ENCODE measurements at places on chromosomes 16 and 17.

DNA sequence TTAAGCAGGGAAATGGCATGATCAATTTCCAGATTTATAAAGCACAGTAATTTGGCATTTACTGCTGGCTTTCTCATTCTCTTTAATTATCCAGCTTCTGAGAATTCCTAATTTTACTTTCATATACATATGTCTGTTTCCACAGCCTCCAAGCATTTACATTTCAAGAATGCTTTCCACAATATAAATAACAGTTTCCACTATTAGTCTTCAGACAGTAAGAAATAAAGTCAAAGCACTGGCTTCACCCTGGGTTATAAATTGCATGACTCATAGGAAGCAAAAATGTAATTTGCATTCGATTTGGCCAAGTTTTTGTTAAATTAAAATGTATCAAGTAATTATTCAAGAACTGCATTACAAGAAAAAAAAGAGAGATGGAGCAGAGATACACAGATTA lies 53.5 kb downstream of the MPHOSPH6 start:
- no peak for DNase-seq

- peak; percentile 21 for DNase-seq
Observed at GRCh38 chr16:16092925-16093627, 130.2 kb downstream of the ABCC6 start.

DNA sequence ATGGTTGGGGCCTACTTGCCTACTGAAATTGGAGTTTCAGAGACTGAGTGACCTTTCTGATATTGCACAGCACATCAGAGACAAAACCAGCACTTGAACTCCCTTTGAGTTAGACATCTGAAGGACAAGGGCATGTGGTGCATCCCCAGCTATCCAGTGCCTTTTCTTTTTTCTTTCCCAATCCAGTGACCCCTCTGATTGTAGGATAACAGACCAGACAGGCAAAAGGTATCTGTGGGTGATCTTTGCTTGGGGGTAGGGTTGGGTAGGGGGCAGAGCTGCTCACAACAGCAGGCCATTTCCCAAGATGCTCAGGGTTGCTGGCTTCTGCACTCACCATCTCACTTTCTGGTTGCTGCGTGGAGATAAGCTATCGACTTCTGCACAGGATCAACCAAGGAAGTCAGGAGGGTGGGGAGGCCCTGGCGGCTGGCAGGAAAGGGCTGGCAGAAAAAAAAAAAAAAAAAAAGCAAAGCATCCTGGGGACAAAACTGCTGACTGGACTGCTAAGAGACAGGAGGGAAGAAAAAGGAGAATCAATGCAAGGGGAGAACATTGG lies 42.2 kb downstream of the HOXB1 start:
- DNase-seq, result no peak

- no peak for DNase-seq
Observed at GRCh38 chr16:6913566-6913965, 419.1 kb upstream of the RBFOX1 start.

DNA sequence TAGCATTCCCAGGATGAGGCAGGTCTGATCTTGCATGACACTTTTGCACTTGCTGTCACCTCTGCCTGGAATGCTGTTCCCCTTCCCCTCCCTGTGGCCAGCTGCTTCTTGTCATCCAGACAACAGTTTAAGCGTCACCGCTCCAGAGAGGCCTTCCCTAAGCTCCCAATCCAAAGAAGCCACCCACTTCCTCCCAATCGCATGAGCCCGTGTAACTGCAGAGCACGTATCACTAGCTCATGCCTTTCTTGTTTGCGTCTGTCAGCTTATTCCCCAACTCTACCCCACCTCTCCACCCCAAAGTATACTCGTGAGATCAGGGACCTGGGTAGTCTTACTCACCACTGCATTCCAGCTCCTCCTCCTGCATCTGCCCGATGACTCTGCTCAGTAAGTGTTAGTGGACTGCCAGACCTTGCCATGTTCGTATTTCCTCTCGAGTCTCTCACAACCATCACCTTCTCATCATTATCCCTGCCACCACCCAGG lies 92.8 kb downstream of the GAS7 start:
- DNase-seq, result no peak

GRCh38 chr16:69378036-69378435 lies 7.8 kb downstream of the TERF2 start:
- DNase-seq, result no peak

DNA sequence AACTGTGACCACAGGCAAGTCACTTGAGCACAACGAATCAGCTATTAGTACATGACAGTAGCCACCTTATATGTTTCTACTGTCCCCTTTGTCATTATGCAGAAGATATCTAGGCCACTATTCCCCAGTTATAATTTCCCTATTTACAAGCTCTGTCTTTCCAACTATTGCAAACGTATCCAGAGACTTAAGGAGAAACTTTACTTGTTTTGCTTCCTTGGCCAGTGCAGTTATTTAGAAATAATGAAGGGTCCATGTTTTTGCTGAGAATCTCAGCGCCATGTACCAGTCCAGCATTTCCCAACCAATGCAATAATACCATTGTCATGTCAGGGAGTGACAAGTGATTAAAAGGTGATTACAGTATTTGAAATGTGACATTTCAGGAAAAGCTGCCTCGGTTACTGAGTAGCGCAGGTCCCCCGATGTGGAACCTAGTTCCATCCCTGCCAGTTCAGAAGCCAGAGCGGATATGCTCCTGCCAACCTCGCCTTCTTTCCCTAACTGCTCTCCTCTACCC lies 743 bp downstream of the ZNF624 start:
- no peak for DNase-seq

- DNase-seq, result no peak
Observed at GRCh38 chr17:38671939-38672720, 2.6 kb downstream of the EPOP start.

DNA sequence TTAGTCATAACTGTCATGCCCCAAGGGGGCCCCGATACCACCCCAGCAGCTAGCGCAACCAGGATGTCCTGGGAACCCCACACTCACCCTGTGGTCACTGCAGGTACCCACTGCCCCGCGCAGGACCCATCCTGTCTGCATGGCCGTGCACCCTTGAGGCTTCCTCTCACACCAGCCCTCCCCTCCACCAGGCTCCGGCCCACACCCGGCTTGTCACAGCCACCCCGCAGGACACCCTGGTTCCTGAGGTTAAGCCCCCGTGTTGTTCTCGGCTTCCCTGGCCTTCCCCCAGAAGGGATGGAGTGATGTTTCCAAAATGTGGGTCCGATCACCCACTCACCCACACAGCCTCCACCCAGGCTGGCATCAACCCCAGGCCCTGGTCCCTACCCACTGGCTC lies 7.5 kb downstream of the DNASE1L2 start:
- DNase-seq, result no peak

GRCh38 chr17:28466521-28467048 lies 6.9 kb upstream of the SLC13A2 start:
- no peak for DNase-seq

GRCh38 chr16:29812754-29813643 lies 1.0 kb downstream of the PRRT2 start:
- DNase-seq, result no peak

GRCh38 chr17:1365445-1366039 lies 34.5 kb downstream of the YWHAE start:
- DNase-seq, result peak; percentile 81

GRCh38 chr16:87297407-87297806 lies 19.8 kb downstream of the C16orf95 start:
- no peak for DNase-seq

DNA sequence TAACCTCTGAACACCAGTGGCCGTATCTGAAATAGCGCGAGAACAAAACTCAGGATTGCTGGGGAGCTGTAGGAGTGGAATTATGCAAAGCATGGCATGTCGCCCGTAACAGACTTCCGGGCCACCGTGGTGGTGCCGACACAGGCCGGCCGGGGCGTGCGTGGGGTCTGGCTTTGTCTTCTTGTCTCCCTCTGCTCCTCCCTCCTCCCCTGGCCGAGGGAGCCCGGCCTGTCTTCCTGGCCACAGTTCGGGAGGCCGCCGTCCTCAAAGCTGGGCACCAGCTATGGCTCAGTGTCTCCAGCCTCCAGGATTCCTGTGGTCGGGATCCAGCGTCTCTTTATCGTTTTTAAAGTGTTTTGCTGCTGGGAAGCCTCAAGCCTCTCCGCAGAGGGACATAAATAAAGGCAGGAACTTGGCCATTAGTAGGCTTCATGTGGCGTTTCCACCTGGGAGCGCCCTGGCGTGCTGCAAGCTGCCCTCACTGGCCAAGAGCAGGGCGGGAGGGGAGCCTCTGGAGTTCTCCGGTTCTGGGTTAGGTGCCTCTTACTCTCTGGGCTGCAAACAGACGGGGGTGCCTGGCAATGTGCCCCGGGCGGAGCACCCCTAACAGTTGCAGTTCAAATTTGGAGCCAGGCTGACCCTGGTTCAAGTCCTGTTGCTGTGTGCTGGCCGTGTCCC lies 22.0 kb upstream of the NPTX1 start:
- no peak for DNase-seq

DNA sequence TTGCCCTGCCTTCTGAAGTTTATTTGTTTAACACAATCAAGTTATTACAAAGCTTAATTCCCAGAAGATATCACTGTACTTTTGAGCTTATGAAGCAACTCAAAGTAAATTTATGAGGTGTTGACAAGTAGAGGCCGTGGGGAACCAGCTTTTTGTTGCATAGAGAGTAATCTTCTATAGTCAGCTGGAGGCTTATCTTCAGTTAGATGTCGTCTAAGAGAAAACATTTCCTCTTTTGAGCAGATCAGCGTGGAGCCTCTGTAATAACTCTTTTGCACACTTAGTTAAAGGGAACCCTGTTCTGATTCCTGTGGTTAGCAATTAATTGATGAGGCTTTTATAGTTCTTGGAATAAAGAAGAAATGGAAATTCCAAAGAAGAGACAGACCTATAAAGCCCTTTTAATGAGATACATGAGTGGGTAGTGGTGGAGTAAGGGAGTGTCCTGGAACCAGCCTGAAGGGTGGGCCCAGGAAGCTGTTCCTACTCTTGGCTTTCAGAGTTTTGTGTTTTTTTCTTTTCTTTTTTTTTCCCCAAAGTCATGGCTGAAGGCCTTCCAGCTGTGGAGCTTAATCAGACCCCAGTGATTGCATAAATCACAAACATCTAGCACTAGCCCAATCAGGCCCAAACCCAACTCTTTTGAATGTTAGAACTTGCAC lies 28.9 kb upstream of the MAP3K14 start:
- no peak for DNase-seq

- DNase-seq, result no peak
Observed at GRCh38 chr17:34581446-34582184, 2.2 kb downstream of the TMEM132E start.

- peak; percentile 31 for DNase-seq
Observed at GRCh38 chr17:17206124-17206912, at the start of gene PLD6. PLD6 (minus strand) TSS chr17:17206333; CDS start chr17:17206286, 47 bp downstream.

GRCh38 chr17:35051579-35052240 lies 11.8 kb downstream of the RFFL start:
- DNase-seq, result no peak

- DNase-seq, result no peak
Observed at GRCh38 chr17:50638966-50639713, 4.5 kb downstream of the ABCC3 start.

DNA sequence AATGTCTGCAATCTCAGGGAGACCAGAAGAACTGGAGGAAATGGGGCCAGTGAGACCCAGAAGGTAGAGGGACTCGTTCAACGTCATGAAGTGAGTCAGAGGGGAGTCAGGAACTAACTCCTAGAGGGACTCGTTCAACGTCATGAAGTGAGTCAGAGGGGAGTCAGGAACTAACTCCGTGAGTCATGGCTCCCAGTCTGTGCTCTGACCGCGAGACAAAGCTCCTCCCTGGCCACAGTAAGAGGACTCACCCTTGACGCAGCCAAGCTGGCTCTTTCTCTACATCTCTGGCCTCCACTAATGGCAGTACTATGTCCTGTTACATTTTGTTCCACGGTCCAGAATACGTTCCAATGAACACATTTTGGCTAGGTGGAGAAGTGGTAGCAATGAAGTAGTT lies 902.5 kb downstream of the KCNJ2 start:
- DNase-seq, result no peak

DNA sequence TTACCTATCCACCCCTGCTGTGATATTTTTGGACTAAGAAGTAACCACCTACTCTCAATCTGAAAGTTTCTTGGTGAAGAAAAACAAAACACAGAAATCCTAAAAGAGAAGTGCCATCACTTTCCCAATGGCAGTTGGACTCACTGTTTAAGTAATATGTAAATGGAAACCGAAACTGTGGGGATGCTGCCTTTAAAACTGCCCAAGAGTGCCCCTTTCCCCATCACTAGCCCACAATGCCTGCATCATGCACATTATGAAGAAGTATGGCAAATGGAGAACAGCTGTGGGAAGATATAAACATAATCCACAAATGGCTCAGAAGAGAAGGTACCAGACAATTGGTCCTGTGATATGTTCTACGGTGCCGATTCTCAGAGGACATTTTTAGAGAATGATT lies 33.5 kb upstream of the SLC6A2 start:
- no peak for DNase-seq

DNA sequence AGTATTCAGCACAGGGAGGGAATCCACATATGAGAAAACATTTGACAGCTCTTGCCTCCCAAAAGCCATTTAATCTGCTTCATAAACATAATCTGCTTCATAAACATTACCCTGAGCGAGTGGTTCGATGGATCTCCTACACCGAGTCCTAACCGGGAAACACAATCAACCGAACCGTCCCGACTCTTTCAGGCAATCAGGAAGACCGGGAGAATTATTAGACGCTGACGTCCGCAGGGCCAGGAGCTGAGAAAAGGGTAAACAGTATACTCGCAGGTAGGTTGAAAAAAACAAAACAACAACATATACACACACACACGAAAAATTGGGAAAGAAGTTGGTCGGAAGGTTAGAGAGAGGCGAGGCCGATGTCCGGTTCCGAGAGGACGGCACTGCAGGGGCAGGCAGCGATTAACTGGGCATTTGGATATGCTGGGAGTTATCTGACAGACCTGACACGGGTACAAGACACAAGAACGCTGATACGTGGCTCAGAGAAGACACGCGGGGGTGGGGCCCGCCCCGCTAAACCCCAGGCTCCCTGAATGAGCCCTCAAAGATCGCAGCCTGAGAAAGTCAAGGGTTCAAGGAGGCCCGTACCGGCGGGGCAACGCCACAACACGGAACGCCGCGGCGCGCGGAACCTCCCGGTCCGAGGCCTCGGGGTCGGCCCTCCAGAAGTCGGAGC lies 585 bp downstream of the AP1G1 start:
- DNase-seq, result no peak

All from NCI-H1694 treated with DMSO at 0.1 percent for 48 hours (cell line).